ENCODE measurements at places on chromosomes 3 and 15. TPM values are rescaled to one million over a fixed set of nuclear protein-coding genes. Genes with fewer than 3 reads are reported as not detected.

- peaks cover 7% of the 10 kb centered on the region for H3K27me3 ChIP-seq
- H3K36me3 ChIP-seq, result peaks cover 2% of the 10 kb centered on the region
- H3K4me3 ChIP-seq, result no peak overlapping the region
- H3K4me1 ChIP-seq, result no peaks in the 10 kb centered on the region
Measured at GRCh38 chr3:127110982-127111693, 81.8 kb upstream of the PRR23E start.

- H3K27me3 ChIP-seq, result peaks cover 12% of the 10 kb centered on the region
- H3K27ac ChIP-seq, result no peak overlapping the region
- no peak overlapping the region for H3K4me3 ChIP-seq
- H3K4me1 ChIP-seq, result no peaks in the 10 kb centered on the region
Measured at GRCh38 chr3:45355351-45355750, 33.0 kb upstream of the LARS2 start.

GRCh38 chr3:28036599-28037575 lies 204.5 kb upstream of the CMC1 start:
- peaks cover 2% of the 10 kb centered on the region for H3K36me3 ChIP-seq
- no peaks in the 10 kb centered on the region for H3K27me3 ChIP-seq
- no peaks in the 10 kb centered on the region for H3K4me1 ChIP-seq
- no peak for DNase-seq
- H3K4me3 ChIP-seq, result no peak overlapping the region
- no peak overlapping the region for H3K27ac ChIP-seq

The ITIH4 gene
- 8.3 TPM for total RNA-seq

DNA sequence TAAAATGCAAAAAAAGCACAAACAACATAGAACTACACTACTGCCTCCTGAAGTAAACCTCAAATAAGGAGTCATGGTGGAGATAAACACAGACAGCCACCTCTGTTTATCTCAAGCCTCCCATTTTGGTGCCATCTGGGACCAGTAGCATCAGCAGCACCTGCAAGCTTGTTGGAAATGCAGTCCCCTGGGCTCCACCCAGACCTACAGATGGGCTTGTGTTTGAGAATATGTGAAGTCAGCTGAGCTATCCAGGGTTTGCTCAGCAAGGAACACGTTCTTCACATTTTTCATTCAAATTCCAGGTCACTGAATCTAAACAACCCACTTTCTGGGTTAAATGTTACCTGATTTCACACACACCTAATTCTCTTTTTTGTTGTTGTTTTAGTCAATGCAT lies 45.5 kb downstream of the RASGRF1 start:
- H3K4me3 ChIP-seq, result no peak overlapping the region
- peaks cover 14% of the 10 kb centered on the region for H3K36me3 ChIP-seq
- DNase-seq, result no peak
- H3K4me1 ChIP-seq, result no peaks in the 10 kb centered on the region
- H3K27ac ChIP-seq, result no peak overlapping the region

The KCNMB2 gene
- 0.27 TPM for total RNA-seq

GRCh38 chr15:52002351-52002750 lies 16.7 kb upstream of the MAPK6 start:
- H3K36me3 ChIP-seq, result no peaks in the 10 kb centered on the region
- no peak overlapping the region for H3K27ac ChIP-seq
- no peak for DNase-seq
- peaks cover 10% of the 10 kb centered on the region for H3K4me1 ChIP-seq
- no peaks in the 10 kb centered on the region for H3K27me3 ChIP-seq
- no peak overlapping the region for H3K4me3 ChIP-seq

DNA sequence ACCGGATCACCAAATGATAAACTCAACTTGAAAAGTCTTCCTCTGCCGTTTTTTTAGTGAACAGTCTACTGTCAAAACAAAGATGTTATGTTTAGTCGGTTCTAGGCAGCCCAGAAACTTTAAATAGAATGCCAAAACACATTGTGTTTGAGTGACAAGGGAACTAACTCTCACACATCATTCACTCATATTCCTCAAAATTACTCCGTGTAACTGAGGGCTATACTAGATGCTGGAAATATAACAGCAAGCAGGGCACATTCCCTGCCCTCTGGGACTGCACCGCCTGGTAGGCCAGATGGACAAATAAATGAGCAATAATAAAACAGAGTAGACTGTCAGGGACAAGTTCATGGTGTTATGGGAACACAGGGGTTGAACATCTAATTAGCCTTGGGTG lies 251.4 kb downstream of the MAGI1 start:
- no peaks in the 10 kb centered on the region for H3K27me3 ChIP-seq
- H3K4me3 ChIP-seq, result peak overlapping the region; percentile 21
- peak overlapping the region; percentile 84 for H3K27ac ChIP-seq
- DNase-seq, result no peak
- peaks cover 40% of the 10 kb centered on the region for H3K4me1 ChIP-seq

DNA sequence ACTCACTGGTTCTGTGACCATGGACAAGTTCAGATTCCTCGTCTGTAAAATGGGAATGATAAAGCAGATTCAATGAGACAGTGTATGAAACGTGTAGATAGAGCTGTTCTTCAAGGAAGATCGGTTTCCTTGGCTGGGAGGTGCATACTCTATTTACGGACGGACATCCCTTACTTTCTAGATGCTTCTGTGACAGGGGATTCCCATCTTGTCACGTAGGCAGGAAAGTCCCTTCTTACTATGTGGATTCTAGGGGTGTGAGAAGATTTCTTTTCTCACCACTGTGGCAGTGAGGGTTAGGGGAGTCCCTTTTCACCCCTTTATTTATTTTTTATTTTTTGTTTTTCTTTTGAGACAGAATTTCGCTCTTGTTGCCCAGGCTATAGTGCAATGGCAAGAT lies 180.9 kb upstream of the TBL1XR1 start:
- no peak overlapping the region for H3K27ac ChIP-seq
- H3K27me3 ChIP-seq, result no peaks in the 10 kb centered on the region
- peaks cover 12% of the 10 kb centered on the region for H3K4me1 ChIP-seq
- H3K36me3 ChIP-seq, result peaks cover 4% of the 10 kb centered on the region
- no peak for DNase-seq

DNA sequence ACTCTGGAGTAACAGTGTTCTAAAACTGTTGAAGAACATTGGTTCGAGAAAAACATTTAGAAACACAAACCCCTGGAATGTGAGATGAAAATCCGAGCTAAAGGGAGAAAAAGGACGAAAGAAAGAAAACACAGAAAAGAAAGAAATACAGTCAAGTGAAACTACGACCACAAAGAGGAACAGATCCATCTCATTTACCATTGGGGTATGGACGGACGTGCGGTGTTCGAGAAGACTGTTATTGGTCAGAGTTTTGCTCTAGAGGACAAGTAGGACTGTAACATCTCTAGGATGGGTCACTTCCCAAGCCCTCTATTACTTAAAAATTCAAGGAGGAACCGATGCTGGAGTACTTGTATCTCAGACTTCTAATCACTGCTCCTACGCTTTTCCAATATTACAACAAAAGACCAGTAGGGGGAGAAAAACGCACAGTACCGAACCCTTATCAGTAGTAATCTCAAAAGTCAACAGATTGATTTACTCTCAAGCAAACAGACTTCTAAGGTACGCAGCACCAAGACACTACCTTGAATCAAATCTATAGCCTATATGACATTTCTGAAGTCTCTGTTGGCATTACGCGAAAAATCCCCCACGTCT lies 1.1 kb upstream of the PIK3CA start:
- DNase-seq, result no peak
- H3K4me1 ChIP-seq, result peaks cover 43% of the 10 kb centered on the region
- H3K36me3 ChIP-seq, result no peaks in the 10 kb centered on the region

DNA sequence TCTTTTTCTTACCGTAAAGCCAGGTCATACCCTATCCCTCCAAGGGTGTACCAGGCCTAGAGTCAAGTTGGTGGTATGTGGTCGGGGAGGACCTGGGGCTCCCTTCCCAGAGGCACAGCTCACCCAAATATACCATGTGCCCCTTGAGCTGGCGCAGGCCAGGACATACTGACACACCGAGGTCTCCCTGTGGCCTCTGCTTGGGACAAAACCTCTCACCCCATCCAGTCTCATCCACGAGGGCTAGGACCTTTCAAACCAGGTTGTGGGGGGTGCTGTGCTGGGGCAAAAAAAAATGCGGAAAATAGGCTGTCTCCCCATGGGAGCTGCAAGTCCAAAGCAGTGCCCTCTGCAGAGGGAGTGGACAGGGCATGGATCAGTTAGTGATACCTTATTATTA lies 22.8 kb downstream of the PTH1R start:
- no peak overlapping the region for H3K4me3 ChIP-seq
- no peaks in the 10 kb centered on the region for H3K27me3 ChIP-seq
- no peaks in the 10 kb centered on the region for H3K36me3 ChIP-seq
- peak overlapping the region; percentile 51 for H3K27ac ChIP-seq

GRCh38 chr15:92184142-92184541 lies 209.5 kb upstream of the ST8SIA2 start:
- peaks cover 1% of the 10 kb centered on the region for H3K27me3 ChIP-seq
- no peak overlapping the region for H3K4me3 ChIP-seq
- no peaks in the 10 kb centered on the region for H3K36me3 ChIP-seq
- no peaks in the 10 kb centered on the region for H3K4me1 ChIP-seq
- no peak for DNase-seq
- H3K27ac ChIP-seq, result no peak overlapping the region

DNA sequence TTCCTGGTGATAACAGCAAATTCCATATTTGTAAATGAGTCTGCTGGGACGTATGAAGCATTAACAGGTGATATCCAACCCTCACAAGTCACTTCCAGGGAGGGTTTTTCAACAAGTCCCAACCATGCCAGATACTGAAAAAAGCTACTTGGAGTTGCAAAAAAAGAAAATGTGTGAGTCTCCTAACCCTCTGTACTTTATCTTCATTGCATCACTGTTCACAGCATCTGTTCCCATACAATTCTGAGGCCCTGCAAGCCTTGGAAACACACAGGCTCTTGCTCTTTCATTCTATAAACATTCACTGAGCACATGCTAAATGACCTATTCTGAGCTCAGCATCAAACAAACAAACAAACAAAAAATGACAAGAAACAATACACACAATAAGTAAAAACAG lies 120.8 kb downstream of the RFTN1 start:
- no peak for DNase-seq
- H3K27ac ChIP-seq, result peak overlapping the region; percentile 64
- peaks cover 48% of the 10 kb centered on the region for H3K4me1 ChIP-seq
- H3K27me3 ChIP-seq, result no peaks in the 10 kb centered on the region

- H3K27me3 ChIP-seq, result peaks cover 11% of the 10 kb centered on the region
- peaks cover 8% of the 10 kb centered on the region for H3K4me1 ChIP-seq
- no peak for DNase-seq
- H3K4me3 ChIP-seq, result no peak overlapping the region
- H3K36me3 ChIP-seq, result no peaks in the 10 kb centered on the region
- no peak overlapping the region for H3K27ac ChIP-seq
Measured at GRCh38 chr3:117695321-117695720, 985.7 kb downstream of the TUSC7 start.

GRCh38 chr3:197447057-197447456 lies 108.7 kb downstream of the BDH1 start:
- H3K4me3 ChIP-seq, result no peak overlapping the region
- no peaks in the 10 kb centered on the region for H3K27me3 ChIP-seq
- H3K4me1 ChIP-seq, result no peaks in the 10 kb centered on the region
- no peak for DNase-seq
- no peak overlapping the region for H3K27ac ChIP-seq

GRCh38 chr3:114192136-114192535 lies 13.3 kb upstream of the DRD3 start:
- no peak overlapping the region for H3K27ac ChIP-seq
- H3K4me1 ChIP-seq, result no peaks in the 10 kb centered on the region
- peaks cover 6% of the 10 kb centered on the region for H3K27me3 ChIP-seq

The GCNT3 gene
- 0.70 TPM for total RNA-seq

DNA sequence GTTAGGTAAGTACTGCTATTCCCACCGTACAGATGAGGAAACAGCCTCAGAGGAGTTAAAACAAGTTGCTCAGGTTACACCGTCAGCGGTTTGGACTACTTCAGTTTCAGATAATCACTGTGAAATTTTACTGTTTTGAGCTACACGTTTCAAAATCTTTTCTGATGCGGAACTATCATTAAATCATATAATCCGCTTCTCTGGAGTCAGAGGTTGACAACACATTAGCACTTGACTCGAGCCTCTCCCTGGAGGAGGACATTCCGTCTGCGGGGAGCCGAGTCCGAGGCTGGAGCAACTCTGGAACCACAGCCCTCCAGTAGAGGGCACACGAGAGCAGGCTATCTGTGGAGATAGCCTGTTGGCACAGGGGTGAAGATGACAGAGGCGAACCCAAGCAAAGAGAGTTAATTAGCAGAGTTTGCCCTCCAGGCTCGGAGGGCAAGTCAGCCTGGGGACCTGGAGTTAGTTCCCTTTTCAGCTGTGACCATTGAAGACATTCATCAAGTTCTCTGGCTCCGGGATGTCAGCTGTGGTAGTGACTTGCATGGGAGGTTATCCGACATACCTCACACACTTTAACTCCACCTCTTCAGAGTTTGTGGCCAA lies 131.2 kb downstream of the IGF1R start:
- no peaks in the 10 kb centered on the region for H3K36me3 ChIP-seq
- H3K4me1 ChIP-seq, result peaks cover 40% of the 10 kb centered on the region
- peak overlapping the region; percentile 38 for H3K4me3 ChIP-seq

The FMN1 gene
- total RNA-seq, result 4.8 TPM

GRCh38 chr3:25572919-25573385 lies 91.8 kb downstream of the TOP2B start:
- DNase-seq, result no peak
- peaks cover 55% of the 10 kb centered on the region for H3K4me1 ChIP-seq
- H3K36me3 ChIP-seq, result peaks cover 1% of the 10 kb centered on the region
- H3K27ac ChIP-seq, result peak overlapping the region; percentile 92
- peak overlapping the region; percentile 20 for H3K4me3 ChIP-seq

DNA sequence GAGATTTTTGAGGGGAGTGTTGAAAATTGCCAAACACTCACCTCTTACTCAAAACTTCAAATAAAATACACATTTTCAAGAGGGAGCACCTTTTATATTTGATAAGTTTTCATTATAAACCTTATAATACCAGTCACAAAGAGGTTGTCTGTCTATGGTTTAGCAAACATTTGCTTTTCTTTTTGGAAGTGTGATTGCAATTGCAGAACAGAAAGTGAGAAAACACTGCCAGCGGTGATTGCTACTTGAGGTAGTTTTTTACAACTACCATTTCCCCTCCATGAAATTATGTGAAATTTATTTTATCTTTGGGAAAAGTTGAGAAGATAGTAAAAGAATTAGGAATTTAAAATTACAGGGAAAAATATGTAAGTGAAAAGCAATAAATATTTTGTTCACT lies 20.1 kb downstream of the DIPK2A start:
- H3K4me3 ChIP-seq, result no peak overlapping the region
- H3K36me3 ChIP-seq, result peaks cover 16% of the 10 kb centered on the region
- H3K27ac ChIP-seq, result no peak overlapping the region
- DNase-seq, result no peak
- peaks cover 17% of the 10 kb centered on the region for H3K4me1 ChIP-seq
- H3K27me3 ChIP-seq, result no peaks in the 10 kb centered on the region

The COLQ gene
- 5.6 TPM for total RNA-seq

The LDHAL6B gene
- total RNA-seq, result not detected
